Calu3 (cell line): ENCODE measurements at places on chromosomes 7 and 10. TPM values are rescaled to one million over a fixed set of nuclear protein-coding genes. Genes with fewer than 3 reads are reported as not detected.
A peak's percentile ranks its signal among the peaks of the same experiment; 100 is the strongest.

DNA sequence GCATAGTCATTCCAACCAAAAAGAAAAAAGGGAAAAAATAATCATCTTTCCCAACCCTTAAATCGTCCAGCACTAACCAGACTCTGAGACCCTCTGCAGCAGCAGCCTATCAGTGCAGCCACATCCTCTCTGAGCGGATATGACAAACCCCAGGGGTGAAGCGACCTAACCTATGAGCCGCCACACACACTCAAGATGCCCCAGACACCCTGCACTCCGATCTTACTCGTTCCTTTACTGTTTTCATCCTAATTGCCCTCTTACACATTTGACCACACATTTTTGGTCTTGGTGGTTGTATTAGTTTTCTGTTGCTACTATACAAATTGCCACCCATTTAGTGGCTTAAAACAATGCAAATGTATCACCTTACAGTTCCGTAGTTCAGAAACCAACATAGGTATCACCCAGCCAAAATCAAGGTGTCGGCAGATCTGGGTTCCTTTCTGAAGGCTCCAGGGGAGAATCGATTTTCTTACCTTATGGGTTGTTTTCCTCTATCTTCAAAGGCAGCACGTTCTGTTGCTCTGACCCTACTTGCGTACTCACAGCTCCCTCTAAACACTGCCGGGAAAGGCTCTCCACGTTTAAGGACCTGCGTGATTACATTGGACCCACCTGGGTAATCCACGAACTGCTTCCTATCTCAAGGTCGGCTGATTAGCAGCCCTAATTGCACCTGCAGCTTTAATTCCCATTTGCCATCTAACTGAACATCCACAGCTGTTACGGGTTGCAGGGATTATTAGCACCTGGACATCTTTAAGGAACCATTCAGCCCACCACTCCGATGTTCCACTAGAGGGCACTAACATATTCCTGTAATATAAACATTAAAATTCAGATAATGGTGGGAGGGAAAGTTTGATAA is 37.3 kb upstream of the PRSS1 start:
- peak; percentile 18 for DNase-seq
- no peak overlapping the region for H3K4me3 ChIP-seq
- no peaks in the 10 kb centered on the region for H3K36me3 ChIP-seq
- peaks cover 80% of the 10 kb centered on the region for H3K27me3 ChIP-seq
- no peak overlapping the region for H3K27ac ChIP-seq

CPED1 gene
- 0.24 and 0.76 TPM in 2 replicates for total RNA-seq

- peaks cover 4% of the 10 kb centered on the region for H3K36me3 ChIP-seq
- DNase-seq = no peak
- H3K4me3 ChIP-seq = no peak overlapping the region
- H3K27me3 ChIP-seq = no peaks in the 10 kb centered on the region
- no peak overlapping the region for H3K27ac ChIP-seq
- H3K4me1 ChIP-seq = no peaks in the 10 kb centered on the region
These were observed 9.2 kb downstream of the TBXAS1 start for GRCh38 chr7:139838276-139838675.

DNA sequence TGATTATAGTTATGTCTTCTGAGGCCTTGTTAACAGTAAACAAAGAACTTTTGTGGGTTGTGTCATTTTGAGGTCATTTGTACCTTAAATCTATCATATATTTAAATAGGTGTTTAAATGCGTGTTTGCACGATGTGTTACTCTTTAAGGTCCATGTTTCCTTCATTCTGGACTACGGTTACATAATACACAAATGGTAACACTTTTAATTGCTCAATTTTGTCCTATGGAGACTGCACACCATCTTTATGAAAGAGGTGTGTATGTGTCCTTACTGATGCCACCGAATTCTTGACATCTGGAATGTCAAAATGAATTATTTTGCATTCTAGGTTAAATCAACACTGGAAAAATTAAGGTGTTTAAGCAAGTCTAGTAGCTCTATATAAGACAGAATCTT is 1.7 kb downstream of the PALS2 start:
- no peak for DNase-seq
- peak overlapping the region; percentile 91 for H3K4me3 ChIP-seq
- peak overlapping the region; percentile 66 for H3K27ac ChIP-seq
- peaks cover 24% of the 10 kb centered on the region for H3K36me3 ChIP-seq
- H3K4me1 ChIP-seq = peaks cover 37% of the 10 kb centered on the region

GRCh38 chr7:77912293-77912692 is 113.7 kb downstream of the PHTF2 start:
- no peak overlapping the region for H3K4me3 ChIP-seq
- H3K27ac ChIP-seq = no peak overlapping the region
- H3K4me1 ChIP-seq = peaks cover under 1% of the 10 kb centered on the region
- no peaks in the 10 kb centered on the region for H3K36me3 ChIP-seq
- no peaks in the 10 kb centered on the region for H3K27me3 ChIP-seq
- no peak for DNase-seq

DNA sequence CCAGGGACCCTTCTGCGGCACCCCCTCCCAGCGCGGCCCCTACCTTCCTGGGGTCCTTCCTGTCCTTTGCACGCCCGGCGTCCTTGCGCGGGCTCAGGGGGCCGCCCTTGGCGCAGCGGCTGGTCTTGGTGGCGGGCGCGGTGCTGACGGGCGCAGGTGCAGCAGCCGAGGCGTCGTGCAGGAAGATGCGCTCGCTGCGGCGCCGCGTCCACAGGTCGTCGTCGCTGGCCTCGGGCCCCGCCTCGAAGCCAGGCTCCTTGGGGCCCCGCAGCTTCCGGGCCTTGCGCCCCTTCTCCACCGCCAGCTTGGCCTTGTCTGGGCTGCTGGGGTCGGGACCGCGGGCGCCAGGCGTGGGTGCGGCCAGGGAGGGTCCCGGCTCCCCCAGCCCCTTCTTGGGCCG is 49.8 kb downstream of the SLC29A4 start:
- H3K4me1 ChIP-seq = peaks cover 14% of the 10 kb centered on the region
- no peaks in the 10 kb centered on the region for H3K27me3 ChIP-seq
- peaks cover 90% of the 10 kb centered on the region for H3K36me3 ChIP-seq
- DNase-seq = no peak
- no peak overlapping the region for H3K27ac ChIP-seq

ANKRD7 gene
- total RNA-seq = 0.42 TPM in 1 of 2 replicates, not detected in the other

LRIT1 gene
- total RNA-seq = not detected in 2 replicates
